Activated CD4-positive, alpha-beta T cell treated with anti-CD3 and anti-CD28 coated beads, Interleukin-2, amount 50 U/mL, for 16 hours (primary cell): ENCODE measurements at places on chromosomes 7 and 10.
A peak's percentile ranks its signal among the peaks of the same experiment; 100 is the strongest.

DNA sequence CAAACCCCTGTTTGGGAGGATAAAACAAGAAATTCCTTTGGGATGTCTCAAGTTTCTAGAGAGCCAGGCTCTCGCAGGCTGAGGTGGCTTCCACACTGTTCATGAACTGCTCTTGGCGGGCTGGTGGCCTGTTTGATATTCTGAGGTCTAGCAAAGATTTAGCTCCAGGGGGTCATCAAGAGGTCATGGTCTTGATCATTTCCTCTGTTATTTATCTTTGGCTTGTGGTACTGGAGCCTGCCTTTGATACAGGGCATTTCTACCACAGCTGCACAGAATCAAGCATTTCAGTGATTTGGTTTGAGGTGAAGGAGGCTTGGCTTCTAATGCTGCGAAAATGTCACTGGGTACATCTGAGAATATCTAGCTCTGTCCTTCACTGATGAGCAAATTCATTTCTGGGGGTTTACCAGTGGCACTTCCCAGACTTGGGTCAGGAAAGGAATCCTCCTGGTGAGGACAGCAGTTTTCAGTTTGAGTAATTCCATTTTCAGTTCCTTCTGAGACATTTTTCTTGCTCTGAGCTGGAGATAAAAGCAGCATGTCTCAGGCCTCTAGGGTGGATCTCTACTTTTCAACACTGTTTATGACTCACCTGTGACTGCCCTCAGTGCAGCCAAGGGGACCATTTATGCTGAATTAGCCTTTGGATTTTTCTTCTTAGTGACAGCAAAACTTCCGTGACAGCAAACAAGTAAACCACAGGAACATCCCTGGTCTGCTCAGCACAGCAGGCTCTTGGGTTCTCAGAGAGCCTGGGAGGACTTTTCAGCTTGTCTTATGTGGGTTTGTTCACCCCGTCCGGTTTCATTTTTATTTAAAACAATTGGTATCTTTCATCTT lies 312.0 kb downstream of the RNLS start:
- DNase-seq = peak; percentile 95

- no peak for DNase-seq
Measured at GRCh38 chr7:78172933-78173591, 374.5 kb downstream of the PHTF2 start.

- DNase-seq = no peak
Measured at GRCh38 chr7:110601710-110602109, 489.2 kb upstream of the LRRN3 start.

DNA sequence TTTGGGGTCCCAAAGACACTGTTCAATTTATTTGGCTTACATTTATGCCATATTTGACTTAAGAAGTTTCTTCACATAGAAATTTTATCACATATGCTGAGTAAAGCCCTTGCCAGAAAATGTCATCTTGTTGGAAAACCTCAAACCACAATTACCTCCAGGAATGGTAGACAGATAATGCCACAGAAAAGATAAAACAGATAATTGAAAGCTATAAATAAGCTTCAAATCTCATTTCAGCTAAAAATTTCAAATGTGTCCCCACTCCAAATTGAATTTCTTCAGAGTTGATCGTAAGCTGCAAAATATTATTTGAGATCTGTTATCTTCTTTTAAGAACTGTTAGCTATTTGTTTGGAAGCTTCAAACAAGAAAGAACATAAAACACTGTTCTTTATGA lies 176.4 kb upstream of the PTN start:
- DNase-seq = no peak

DNA sequence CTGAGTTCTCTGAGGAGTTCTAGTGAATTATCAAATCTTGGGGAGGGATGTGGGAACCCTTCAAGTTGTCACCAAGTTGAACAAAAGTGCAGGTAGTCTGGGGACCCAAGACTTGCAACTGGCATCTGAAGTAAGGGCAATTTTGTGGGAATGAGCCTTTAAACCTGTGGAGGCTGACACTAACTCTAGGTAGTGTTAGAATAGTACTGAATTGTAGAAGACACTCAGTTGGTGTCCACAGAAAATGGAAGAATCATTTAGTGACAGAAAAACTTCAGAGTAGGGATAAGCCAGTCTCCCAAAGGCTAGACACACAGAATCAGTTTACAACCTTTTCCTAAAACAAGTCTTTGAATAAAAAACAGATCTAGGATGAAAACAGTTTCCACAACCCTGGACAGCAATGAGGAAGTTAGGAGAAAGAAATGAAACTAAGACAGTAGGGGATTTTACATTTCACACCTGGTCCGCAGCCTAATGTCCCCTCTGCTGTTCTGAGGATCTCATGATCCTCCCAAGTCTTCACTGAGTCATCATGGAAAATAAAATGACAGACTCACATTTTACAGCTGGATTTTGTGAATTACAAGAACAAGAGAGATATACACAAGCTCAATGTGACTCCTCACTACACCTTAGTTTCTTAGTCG lies 23.0 kb upstream of the ING3 start:
- no peak for DNase-seq
